ENCODE measurements at places on chromosomes 2 and 18.

GRCh38 chr18:44949967-44950366 lies 269.3 kb downstream of the SETBP1 start:
- no peak for DNase-seq

DNA sequence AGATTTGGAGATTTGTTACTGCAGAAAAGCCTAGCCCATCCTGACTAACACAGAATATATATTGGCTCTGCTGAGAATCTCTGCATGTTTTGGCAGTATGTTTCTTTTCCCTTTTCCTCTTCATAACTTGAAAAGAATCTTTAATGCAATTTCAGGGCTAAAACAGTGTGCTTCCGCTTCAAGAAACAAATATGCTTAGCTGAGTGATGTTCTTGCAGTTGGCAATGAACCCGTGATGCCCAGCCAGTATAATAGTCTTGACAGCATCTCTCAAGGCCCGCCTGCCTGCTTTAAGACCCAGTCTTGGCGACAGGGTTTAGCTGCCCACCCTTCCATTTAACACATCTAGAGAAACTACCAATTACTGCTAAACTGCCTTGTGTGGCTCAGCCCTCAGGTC lies 184.5 kb downstream of the INO80D start:
- DNase-seq, result no peak

GRCh38 chr2:25227576-25227975 lies 59.2 kb upstream of the POMC start:
- DNase-seq, result no peak

- DNase-seq, result no peak
Observed at GRCh38 chr18:10518595-10519255, 7.1 kb upstream of the NAPG start.

- DNase-seq, result no peak
Observed at GRCh38 chr2:48568547-48568946, 38.6 kb downstream of the STON1 start.

DNA sequence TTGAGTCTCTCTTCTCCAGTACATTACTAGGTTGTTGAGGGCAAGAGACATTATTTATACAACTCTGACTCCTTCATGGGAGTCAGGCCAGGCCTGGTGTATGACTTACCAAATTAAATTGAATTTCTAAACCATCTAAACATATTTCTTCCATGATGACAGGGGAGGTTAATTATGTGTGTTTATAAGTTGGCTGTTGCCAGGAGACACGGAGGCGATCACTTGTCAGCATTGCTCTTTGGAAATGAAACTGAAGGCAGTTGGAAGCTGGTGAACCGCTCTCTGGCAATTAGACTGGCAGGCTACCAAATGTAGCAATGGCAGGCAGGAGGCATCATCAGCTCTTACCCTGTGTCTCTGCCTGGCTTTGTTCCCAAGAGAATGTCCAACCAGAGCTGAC lies 241.4 kb downstream of the KCNS3 start:
- DNase-seq, result no peak

DNA sequence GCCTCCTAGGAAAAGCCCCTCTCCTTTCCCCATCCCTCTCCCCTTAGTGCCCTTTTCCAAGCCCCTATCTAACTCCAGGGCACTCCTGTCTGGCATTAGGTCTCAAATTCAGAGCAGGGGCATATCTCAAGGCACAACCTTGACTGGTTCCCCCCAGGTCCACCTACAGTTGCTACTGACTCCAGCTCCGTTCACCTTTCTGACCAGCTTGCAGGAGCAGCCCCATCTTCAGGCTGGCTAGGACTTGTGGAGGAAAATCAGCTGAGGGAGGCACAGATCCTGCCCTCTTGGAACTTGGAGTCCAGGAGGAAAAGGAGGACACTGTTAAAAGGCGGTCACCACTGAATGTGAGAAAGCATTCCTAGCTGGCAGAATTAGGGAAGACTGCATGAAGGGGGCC lies 152.4 kb downstream of the ZFP36L2 start:
- no peak for DNase-seq
